ENCODE measurements at places on chromosomes 16 and 17. TPM values are rescaled to one million over a fixed set of nuclear protein-coding genes. Genes with fewer than 3 reads are reported as not detected.

GRCh38 chr16:78246559-78246958, 147.1 kb downstream of the WWOX start:
- DNase-seq = no peak

- peak; percentile 13 for DNase-seq
Measured at GRCh38 chr16:46974352-46974751, 878 bp upstream of the DNAJA2 start.

DNA sequence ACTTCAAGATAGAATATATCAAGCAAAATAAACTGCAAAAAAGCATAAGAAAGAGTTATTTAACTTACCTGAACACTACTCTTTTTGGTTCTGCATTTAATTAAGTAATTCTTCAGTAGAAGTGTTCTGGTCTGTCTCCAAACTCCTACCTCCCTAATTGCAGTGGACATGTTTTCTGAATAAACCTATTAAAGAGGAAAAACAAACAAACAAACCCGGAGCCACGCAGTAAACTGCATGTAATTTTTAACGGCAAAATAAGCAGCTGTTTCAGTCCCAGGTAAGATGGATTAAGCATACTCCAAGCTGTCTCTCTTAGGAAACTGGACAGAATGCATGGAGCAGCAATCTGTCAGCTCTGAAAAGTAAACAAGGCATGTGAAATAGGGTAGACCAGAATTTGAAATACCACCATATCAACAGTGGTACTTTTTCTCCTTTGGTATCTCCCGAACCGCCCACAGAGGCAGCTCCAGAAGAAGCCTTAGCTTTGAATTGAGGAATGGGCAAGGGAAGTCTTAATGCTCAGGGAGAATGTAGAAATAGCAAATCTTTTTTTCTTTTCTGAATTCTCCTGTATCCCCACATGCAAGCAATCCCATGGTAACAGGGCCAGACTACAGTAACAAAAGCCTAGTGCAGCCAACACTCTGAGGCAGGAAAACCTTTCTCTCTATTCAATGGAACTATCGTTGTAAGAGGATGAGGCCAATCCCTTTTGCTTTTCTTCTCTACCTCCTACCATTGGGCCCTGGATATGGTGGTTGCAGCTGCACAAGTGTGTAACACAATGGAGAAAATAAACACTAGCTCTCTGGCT, 12.5 kb downstream of the ABCA5 start:
- no peak for DNase-seq

- DNase-seq = no peak
Measured at GRCh38 chr16:14249291-14250032, 178.3 kb downstream of the MRTFB start.

- DNase-seq = no peak
Measured at GRCh38 chr16:83835586-83836566, 28.1 kb downstream of the HSBP1 start.

IL17C gene
- total RNA-seq = not detected

GRIN2C gene
- 0.45 TPM for total RNA-seq

SOST gene
- not detected for total RNA-seq

Data from left colon (tissue), 2 donors.